ENCODE measurements at places on chromosomes 2 and 18. TPM values are rescaled to one million over a fixed set of nuclear protein-coding genes. Genes with fewer than 3 reads are reported as not detected.

- no peak for DNase-seq
Measured at GRCh38 chr2:165827921-165828276, 33.9 kb upstream of the GALNT3 start.

GRCh38 chr2:111244864-111245263 lies 124.2 kb downstream of the BCL2L11 start:
- no peak for DNase-seq

Gene LBX2
- 0.15 TPM for total RNA-seq

- DNase-seq: no peak
Measured at GRCh38 chr18:60018618-60019462, 119.0 kb downstream of the PMAIP1 start.

Gene UGT1A6
- total RNA-seq: not detected

GRCh38 chr2:106983305-106983704 lies 97.3 kb upstream of the ST6GAL2 start:
- DNase-seq: no peak

GRCh38 chr2:110858993-110859701 lies 126.8 kb downstream of the ACOXL start:
- DNase-seq: no peak

GRCh38 chr2:120821446-120822160 lies 85.9 kb downstream of the GLI2 start:
- peak; percentile 24 for DNase-seq

- DNase-seq: no peak
Measured at GRCh38 chr2:167478196-167478595, 589.9 kb downstream of the XIRP2 start.

Gene STAT1
- 46.2 TPM for total RNA-seq

GRCh38 chr2:103249462-103249861 lies 487.6 kb downstream of the TMEM182 start:
- DNase-seq: no peak

Gene PARD6G
- 1.1 TPM for total RNA-seq

Gene GPAT2
- 7.8 TPM for total RNA-seq

DNA sequence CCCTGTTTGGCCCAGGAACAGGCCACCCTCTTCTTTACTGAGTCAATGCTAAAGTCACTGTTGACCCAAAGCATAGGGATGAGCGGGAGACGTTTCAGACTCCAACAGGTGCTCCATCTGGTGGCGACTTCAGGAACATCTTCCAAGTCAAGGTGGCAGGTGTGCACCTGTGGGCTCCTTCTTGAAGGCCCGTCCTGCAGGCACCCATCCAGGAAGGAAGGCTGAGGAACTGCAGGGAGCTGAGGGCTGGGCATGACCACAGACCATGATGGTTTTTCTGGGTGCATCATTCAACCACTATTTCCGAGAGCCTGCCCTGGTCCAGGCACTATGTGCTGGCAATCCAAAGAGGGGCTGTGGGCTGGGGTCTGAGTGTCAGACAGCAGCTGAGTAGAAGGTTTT lies 142.8 kb downstream of the NDUFA10 start:
- DNase-seq: no peak

- DNase-seq: no peak
Measured at GRCh38 chr2:219056896-219057708, 3.6 kb downstream of the IHH start.

Gene C1QL2
- not detected for total RNA-seq

DNA sequence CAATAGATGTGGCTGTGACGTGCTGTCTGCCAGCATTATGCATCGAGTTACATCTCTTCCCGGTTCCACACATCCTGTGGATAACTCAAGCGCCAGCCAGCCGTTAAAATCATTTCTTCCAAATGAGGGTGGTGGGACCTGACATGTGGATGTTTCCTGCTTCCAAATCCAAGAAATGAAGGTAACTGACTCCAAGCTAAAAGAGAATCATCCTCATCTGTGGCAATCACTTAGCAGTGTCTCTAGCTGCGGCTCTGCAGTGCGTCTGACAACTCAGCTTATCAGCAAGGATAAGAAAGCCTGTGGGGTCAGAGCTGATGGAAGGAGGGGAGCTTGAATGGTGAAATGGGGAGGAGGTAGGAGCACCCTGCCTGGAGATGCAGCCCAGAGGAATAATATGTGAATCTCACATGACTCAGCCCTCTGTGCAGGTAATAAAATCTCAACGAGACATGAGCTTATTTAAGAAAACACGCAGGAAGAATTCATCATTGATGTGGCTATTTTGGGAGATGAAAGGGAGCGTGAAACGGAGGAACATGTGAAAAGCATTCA lies 382.2 kb upstream of the TRIB2 start:
- no peak for DNase-seq

DNA sequence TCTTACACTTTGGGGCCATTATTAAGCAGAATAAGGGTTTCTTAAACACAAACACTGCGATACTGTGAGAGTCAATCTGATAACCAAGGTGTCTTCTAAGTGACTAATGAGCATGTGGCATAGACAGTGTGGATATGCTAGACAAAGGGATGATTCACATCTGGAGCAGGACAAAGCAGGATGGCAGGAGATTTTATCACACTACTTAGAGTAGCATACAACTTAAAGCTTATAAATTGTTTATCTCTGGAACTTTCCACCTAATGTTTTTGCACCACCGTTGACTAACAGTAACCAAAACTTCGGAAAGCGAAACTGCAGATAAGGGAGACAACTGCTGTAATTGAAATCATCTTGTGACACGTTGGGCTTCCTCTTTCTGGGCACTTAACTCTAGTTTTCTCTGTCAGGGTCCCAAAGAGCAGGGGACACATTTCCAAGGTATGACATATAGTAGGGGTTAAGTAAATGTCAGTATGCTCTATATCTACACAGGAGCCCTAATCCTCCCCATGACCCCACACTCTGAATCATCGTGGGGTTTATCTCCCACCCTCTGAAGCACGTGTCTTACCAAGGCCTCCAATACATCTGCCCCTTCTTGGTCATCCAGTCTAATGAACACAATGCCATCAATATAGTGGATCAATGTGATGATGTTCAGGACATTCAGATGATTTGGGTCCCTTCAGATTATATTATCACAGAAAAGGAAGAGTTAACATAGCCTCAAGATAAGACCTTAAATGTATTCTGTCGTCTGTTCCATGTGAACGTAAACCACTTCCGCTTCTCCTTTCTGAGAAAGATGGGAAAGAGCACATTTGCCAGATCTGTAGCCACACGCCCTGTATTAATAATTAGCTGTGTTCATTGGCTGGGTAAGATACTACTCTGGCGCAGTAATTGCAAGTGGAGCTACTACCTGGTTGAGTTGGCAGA lies 78.7 kb downstream of the FTCDNL1 start:
- DNase-seq: no peak

Gene GKN2
- total RNA-seq: not detected

Gene ZNF532
- total RNA-seq: 105 TPM

- no peak for DNase-seq
Measured at GRCh38 chr2:71706836-71707235, 253.5 kb downstream of the DYSF start.

DNA sequence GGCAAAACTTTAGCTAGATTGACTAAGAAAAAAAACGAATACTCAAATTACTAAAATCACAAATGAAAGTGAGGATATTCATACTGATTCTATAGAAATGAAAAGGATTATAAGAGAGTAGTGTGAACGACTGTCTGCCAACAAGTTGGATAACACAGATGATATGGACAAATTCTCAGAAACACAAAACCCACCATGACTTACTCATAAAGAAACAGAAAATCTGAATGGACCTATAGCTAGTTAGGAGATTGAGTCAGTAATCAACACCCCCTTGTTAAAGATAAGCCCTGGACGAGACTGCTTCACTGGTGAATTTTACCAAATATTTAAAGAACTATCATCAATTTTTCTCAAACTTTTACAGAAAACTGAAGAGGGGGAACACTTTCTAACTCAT lies 108.8 kb upstream of the TMEM200C start:
- no peak for DNase-seq

GRCh38 chr2:30219886-30220875 lies 11.2 kb upstream of the LBH start:
- no peak for DNase-seq

- DNase-seq: no peak
Measured at GRCh38 chr2:119407430-119408220, 24.0 kb upstream of the TMEM37 start.

GRCh38 chr2:29082804-29083495 lies 8.6 kb upstream of the PCARE start:
- DNase-seq: no peak

GRCh38 chr2:3041841-3042600 lies 335.6 kb downstream of the EIPR1 start:
- DNase-seq: peak; percentile 76

Gene MATN3
- not detected for total RNA-seq

DNA sequence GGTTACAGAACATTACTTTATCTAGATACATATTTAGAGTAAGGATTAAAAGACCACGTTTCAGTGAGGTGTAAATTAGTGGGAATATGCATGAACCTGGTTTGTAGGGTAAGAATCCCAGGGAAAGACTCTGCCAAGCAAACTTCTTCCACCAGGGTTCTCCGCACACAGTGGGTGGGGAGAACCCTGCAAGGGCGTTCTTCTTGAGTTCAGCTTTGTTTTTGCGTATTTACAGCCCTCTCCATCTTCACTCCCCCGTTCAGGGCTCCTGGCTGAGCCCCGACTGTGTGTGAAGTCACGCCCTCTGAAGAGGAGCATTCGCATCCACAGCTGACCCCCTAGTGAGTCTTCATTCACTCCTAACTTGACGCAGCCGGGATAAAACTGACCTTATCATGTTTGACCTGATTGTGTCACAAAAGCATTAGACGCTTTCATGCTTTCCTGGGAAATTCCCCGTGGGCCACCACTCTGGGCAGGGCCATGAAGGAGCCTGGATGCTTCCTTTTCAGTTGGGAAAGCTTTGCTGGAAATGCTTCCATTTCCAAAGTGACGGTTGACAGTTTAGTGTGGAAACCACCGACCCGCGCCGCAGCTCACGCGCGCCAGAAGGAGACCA lies 1.0 kb downstream of the ALKAL2 start:
- DNase-seq: peak; percentile 24

Gene ZNF512
- total RNA-seq: 13.0 TPM

Gene FMNL2
- 11.0 TPM for total RNA-seq

GRCh38 chr2:187206071-187206470 lies 242.0 kb downstream of the CALCRL start:
- DNase-seq: no peak

- no peak for DNase-seq
Measured at GRCh38 chr2:76120176-76120575, 409.5 kb upstream of the GCFC2 start.

- no peak for DNase-seq
Measured at GRCh38 chr18:25109484-25109883, 242.5 kb downstream of the ZNF521 start.

DNA sequence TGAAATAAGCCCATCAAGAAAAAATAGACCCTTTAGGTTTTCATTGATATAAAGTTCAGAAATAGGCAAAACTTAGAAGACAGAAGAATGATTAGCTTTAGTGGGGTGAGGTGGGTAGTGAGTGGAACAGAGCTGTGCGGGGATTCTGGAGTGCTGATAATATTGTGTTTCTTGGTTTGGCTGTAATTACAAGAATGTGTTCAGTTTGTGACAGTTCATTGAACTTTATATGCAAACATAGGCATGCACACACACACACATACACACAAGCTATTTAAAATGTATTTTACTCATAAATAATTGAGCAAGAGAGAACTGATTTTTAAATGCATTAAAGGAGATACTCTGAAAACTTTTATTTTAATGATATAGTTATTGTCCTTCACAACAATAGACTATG lies 17.1 kb downstream of the ARHGAP15 start:
- DNase-seq: no peak

Measured in psoas muscle (tissue), 8 donors.